Erythroblast (primary cell): ENCODE measurements at places on chromosomes 5 and 9.

GRCh38 chr5:54491326-54491725, 26.2 kb upstream of the SNX18 start:
- no peak for DNase-seq

- no peak for DNase-seq
These were observed 424.8 kb downstream of the IRX1 start for GRCh38 chr5:4020400-4020799.

- no peak for DNase-seq
These were observed 76.2 kb downstream of the GPR21 start for GRCh38 chr9:123109540-123110279.

- DNase-seq, result peak; percentile 86
These were observed 19.3 kb upstream of the CAMSAP1 start for GRCh38 chr9:135926402-135927194.

DNA sequence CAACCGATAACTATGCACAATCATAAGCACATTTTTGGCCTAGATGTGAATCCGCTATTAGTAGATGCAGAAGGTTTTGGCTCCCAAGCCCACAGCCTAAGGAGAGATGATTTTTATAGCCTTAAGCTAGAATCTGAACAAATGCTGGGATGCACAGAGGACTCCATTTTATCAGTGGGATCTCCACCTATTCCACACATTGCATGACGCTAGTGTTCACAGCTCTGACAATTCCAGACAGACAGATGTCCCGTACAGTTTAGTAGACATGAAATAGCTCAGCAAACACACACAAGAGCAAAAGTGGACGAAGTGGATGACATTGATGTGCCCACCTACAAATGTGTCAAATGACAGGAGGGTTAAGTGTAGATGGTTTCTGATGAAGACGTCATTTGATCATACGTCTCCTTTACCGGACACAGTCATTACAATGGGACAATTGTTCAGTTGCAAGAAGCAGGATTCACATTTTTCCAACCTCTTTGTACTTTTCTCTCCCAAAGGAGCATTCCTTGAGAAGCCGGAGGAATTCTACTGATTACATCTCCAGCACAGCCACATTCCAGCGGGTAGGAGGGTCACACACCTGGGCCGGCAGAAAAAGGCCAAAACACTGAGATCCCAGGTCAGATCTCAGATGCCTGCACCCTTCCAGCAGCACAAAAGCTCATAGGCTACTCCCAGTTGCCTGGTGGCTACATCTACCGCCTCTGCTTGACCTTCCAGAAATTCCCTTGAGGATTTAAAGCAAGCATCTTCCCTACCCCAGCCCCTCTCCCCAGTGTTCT, 202.4 kb downstream of the SLIT3 start:
- no peak for DNase-seq

DNA sequence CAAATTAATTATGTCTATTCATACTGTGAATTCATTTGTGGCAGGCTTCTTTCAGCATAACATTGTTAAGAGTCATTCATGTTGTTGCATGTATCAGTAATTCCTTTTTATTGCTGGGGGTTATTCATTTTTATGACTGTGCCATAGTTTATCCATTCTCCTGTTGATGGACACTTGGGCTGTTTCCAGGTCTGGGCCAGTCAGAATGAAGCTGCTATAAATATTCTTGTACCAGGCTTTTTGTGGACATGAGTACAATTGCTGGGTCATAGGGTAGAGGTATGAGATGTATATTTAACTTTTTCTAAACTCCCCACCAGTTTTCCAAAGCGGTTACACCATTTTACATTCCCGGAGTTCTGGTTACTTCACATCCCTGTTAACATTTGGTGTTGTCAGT, 13.6 kb downstream of the PRPF4 start:
- DNase-seq, result no peak

- no peak for DNase-seq
These were observed 1.5 kb upstream of the IRX2 start for GRCh38 chr5:2752821-2753439.

DNA sequence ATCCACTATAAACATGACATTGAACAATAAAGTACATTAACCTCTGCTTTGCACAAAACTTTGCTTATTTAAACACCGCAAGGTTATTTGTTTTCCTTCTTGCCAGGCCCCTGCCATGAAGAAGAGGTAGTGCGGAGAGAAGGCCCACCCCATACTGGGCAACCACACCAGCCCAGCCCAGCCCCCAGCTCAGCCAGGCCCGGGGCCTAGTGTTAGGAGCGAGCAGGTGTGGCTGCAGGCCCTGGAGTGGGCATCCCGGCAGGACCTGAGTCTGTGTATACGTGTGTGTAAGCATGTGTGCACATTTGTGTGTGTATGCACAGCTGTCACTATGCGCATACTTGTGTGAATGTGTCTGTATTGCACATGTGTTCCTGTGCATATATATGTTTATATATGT, 90.4 kb upstream of the MVB12B start:
- DNase-seq, result no peak

DNA sequence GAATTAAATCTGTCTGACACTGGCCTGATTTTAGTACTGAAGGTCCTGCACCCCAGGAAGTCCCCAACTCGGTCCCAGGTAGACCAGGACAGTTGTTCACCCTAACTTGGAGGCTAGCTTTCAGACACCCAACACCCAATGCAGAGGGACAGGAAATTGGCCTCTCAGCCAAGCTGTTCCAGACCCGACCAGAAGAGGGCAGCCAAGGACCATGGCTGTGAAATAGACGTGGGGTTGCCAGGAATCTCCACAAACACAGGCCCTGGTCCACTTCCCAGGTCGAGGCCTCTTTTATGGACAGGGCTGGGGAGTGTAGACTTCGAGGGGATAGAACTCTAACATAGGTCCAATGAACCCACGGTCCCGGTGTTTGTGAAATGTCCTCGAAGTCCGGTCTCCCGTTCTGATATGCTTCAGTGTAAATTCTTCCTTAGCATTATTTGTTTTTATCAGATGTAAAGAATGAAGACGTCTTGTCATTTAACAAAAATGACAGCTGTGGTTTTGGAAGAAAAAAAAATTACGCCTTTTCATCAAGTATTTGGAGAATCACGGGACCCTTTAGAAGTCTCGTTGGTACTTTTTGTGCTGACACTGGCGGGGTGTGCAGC, 260.3 kb upstream of the ADAMTS16 start:
- peak; percentile 46 for DNase-seq

DNA sequence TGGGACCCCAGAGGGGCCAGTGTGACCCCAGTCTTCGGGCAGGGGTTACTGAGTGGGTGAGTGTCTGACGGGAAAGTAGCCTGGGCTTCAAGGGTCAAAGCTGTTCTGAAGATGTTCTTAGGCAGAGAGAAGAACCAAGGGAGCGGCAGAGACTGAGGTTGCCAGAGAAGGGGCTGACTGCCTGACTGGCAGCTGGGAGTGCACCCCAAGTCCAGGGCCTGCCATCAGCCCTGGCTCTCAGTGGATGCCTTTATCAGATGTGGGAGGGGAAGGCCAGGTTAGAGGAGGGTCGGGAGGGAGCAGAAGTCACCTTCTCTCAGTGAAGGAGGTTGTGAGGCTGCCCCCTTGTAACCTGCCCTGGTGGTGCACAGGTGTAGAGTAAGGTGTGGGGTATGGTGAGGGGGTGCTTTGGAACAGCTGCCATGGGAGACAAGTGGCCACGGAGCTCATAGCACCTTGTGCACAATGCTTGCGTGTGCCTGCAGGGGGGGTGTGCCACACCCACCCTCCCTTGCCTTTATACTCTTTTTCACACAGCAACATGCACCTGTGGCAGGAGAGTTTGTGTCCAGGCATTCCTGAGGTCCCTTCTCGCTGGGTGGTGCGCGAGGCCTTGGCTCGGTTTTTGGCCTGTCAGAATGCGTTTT, 18.9 kb downstream of the RALGPS1 start:
- no peak for DNase-seq

- peak; percentile 49 for DNase-seq
These were observed 18.8 kb upstream of the TNFAIP8 start for GRCh38 chr5:119336845-119337580.

- no peak for DNase-seq
These were observed 54.6 kb upstream of the SYNPO start for GRCh38 chr5:150585781-150586341.

GRCh38 chr5:79471556-79471955, 42.4 kb downstream of the HOMER1 start:
- DNase-seq, result no peak

- peak; percentile 30 for DNase-seq
These were observed 21.9 kb downstream of the ERBIN start for GRCh38 chr5:65948115-65948747.

DNA sequence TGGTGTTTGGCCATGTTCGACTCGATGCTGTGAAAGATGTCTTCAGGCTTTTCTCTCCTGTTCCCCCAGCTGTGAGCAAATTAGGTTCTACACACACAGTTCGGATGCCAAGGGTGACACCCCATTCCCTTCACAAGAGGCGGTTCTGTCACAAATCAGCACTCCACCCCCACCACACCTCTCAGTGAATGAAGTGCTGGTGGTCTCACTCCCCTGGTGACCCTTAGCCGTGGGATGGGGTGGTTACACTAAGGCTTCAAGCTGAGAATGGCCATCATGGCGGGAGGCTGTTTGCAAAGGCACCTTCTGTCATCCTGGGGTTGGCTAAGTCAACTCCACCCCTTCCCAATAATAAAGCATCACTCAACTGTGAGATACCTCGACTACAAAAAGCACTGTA, 26.4 kb downstream of the AMBP start:
- DNase-seq, result no peak

GRCh38 chr5:176854164-176854563, 43.8 kb downstream of the UNC5A start:
- DNase-seq, result no peak

DNA sequence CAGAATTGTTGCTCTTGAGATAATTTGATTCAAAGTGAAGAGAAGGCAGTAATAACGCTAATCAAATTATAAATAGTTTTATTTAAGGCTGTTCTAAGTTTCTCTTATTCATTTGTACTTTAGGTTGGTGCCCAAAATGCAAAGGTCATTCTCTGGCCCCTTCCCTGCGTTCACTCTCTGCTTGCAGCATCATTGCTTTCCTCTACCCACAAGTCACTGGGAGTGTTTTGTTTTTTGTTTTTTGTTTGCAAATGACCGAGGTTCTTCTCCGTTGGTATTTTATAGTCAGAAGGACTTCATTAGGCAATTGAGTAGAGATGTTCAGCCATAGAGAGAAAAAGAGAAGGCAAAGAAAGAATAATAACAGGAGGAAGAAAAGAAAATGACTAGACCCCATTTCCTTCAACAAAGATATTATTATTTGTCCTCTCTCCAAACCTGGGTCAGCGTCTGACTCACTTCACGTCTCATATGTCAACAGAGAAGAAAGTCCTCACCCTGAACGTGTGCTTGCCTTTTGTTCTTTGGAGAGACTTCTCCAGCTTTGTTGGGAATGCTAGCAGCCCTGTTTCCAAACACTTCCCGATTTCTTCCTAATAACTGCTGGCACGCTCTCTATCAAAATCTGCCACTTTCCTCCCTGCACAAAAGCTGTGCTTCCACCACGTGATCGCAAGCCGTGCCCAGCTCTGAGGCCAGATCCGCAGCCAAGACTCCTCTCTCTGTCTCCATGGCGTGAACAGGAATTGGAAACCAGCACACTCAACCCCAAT, 119.8 kb downstream of the EBF1 start:
- DNase-seq, result no peak

DNA sequence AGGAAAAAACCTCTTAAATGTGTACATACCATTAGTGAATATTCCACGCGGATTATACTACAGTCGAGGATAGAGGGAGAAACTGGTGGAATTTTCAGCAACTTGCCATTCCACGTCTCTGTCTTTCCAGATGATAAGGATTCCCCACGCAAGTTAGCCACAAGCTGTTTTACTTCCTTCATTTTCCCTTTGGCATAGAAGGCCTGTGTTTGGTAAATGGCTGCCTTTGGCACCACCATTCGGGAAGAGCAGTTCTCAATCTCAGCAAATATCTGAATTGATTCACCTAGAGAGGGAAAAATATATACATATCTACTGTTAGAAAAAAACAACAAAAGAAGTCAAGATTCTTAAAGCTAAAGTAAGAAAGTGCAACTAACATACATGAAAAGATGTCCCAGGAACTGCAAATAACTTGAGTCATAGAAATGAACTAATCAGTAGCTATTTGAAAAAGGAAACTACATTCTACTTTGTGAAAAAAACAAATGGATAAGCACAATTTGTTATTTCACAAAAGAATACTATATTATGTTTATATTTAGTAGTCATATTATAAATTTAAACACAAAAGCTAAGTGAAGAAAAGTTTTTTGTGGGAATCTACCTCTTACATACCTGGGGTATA, 8.1 kb downstream of the ARRDC3 start:
- no peak for DNase-seq

GRCh38 chr9:132090771-132091170, 11.1 kb upstream of the MED27 start:
- no peak for DNase-seq

DNA sequence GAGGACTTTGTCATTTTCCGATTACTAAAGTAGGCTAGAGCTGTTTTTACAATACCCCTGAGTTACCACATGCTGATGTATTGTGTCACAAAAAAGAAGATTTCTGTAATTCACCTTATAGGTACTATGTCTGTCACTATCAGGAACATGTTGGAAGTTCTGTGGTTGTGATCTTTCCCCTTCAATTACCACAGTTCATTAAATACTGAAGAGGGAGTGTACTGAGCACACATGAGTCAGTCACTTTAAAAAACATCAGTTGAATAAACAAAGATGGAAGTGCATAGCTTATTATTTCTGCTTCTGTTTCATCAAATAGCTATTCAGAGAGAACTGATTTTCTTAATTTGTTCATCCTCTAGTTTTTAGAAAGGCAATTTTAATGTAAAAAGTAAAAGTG, 31.7 kb downstream of the AP3S1 start:
- DNase-seq, result no peak

- DNase-seq, result peak; percentile 46
These were observed 20.0 kb downstream of the JMY start for GRCh38 chr5:79255786-79256557.

GRCh38 chr5:172436879-172437369, 17.4 kb downstream of the SH3PXD2B start:
- no peak for DNase-seq
